LNCaP clone FGC (cell line): ENCODE measurements at places on chromosomes 7 and 10.

GRCh38 chr10:29865700-29866355 lies 193.6 kb downstream of the JCAD start:
- no peak for DNase-seq

DNA sequence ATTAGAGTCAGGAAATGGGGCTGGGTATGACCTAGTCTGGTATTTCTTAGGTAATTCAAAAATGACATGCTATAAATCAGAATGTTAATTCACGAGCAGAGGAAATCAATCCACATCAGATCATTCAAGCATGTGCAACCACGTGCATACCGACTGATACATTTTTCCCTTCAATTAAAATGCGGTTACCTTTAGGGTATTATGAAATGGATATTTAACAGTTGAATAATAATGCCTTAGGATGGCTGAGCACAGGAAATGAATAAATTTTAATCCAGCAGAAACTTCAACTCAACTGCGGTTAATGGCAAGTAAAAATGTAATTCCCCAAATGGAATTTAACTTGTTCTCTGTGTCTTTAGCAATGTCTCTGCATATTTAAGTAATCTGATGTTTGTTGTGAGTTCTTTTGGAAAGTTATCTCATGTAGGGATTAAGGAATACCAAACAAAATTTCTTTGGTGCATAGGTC lies 9.2 kb downstream of the CPA2 start:
- no peak for DNase-seq

GRCh38 chr10:98320486-98321185 lies 52.6 kb upstream of the LOXL4 start:
- DNase-seq = no peak

- no peak for DNase-seq
Measured at GRCh38 chr7:90968871-90969270, 295.4 kb upstream of the FZD1 start.

DNA sequence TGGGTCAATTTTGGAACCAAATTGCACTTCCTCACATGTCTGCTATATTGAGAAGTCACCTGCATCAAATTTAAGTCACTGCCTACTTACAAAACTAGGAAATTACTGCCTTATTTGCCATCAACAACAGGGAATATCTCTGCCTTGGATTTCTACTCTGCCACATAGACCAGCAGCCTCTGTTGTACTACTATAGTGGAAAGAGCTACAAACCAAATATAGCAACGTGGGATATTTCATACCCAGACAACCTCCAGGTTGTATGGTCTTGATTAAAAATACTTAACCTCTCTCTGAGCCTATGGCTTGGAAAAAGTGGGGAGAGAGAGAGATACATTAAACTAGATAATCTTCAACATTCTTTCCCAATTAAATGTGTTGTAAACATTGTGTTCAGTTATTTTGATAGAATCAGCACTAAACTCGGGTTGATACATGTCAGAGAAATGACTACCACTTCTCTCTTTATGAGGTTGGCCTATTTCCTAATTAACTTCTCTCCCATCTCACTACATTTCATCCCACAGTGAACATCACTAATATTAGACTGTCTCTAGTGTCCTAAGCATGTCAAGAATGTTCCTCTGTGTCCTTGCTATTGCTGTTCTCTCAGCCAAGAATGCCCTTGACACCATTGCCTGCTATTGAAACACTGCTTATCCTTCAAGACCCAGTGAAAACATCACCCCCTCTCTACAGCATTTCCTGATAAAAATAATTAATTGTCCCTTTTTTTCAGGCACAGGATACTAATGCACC lies 421.2 kb downstream of the IPMK start:
- no peak for DNase-seq

DNA sequence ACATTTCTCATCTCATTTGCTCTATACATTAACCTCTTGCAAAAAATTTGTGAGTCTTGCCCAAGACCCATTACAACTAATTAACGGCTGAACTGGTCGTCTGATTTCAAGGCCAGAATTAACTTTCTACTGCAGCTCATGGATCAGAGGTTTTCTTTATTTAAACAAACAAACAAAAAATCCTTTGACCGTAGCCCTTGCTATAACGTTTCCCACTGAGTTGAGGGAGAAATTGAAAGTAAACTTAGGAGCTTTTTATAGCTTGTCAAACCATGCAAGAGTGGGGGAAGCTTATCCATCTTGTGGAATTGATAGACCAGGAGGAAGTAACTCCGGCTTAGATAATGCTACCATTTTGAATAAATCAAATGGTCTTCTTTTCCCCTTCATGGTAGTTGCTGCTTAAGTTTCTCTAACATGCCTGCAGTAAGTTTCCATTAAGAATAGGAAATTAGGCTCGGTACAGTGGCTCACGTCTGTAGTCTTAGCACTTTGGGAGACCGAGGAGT lies 3.3 kb downstream of the SRGN start:
- DNase-seq = no peak

DNA sequence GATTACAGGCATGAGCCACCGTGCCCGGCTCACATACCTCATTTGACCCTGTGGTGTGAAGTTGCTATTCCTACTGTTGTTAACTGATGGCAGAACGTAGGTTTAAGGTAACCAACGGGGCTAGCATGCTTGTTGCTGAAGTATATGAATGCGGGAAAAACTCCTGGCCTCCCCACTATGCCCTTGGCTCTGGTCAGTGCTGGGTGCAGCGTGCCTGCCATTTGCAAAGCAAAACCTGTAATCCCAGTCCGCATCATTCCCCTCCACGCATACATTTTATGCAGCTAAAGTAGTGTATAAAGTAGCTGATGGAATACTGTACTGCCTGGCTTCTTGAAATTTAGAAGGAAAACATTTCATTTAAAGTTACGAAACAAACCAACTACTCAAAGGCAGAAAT lies 273.3 kb downstream of the SDK1 start:
- DNase-seq = no peak

DNA sequence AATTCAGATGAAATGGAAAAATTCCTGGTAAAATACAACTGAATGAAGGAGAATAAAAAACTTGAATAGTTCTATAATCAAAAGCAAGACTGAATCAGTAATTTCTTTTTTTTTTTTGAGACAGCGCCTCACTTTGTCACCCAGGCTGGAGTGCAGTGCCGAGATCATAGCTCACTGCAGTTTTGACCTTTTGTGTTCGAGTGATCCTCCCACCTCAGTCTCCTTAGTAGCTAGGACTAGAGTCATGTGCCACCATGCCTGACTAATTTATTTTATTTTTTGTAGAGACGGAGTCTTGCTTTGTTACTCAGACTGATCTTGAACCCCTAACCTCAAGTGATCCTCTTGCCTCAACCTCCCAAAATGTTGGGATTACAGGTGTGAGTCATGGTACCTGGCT lies 26.1 kb downstream of the SYPL1 start:
- no peak for DNase-seq

- no peak for DNase-seq
Measured at GRCh38 chr10:61188691-61189090, 244.7 kb upstream of the RHOBTB1 start.

DNA sequence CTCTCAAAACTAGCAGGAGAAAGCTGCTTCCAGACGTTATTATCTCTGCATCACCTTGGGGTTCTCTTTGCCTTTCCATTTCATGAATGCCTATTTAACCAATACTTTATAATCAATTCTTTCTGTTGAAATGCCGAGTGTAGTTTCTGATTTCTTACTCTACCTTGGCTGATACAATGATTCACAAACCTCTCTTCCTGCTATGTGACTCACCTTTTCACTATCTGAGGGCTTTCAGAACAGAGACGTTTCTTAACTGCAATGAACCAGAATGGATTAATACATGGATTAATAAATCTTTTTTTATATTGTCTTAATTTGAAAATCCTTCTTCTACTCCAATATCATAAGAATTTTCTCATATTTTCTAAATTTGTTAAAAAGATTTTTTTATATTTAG lies 46.4 kb upstream of the ZNF746 start:
- DNase-seq = no peak

DNA sequence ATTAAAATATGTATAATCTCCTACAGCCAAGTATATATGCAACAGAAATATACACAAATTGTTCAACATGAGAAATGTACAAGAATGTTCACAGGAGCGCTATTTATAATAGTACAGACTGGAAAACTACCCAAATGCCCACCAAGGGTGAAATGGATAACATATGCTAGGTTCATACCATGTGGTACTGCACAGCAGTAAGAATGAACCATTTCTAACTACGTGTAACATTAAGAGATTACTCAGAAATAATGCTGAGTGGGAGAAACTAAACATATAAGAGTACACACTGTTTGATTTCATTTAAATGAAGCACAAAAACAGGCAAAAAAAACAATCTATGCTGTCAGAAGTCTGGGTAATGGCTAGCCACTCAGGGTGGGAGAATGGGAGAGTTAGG lies 45.8 kb downstream of the RNLS start:
- no peak for DNase-seq

- DNase-seq = no peak
Measured at GRCh38 chr10:93921338-93921737, 27.6 kb downstream of the SLC35G1 start.

GRCh38 chr7:14321947-14322346 lies 332.5 kb upstream of the ETV1 start:
- no peak for DNase-seq

- DNase-seq = no peak
Measured at GRCh38 chr10:68402276-68402675, 4.8 kb downstream of the RUFY2 start.

- DNase-seq = no peak
Measured at GRCh38 chr7:106774768-106775551, 90.1 kb upstream of the PIK3CG start.

DNA sequence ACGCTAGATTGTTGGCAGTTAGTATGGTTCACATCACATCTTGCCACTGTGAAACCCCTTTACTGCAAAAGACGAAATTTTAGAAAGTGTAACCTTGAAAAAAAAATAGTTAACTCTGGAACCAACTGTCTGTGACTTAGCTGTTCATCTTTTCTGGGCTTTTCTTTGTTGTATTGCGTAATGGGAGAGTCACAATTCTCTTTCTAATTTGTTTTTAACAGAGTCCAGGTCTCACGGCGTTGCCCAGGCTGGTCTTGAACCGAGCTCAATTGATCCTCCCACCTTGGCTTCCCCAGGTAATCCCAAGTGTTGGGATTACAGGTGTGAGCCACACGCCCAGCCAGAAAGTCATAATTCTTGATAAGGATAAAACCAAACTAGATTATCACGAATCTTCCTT lies 14.5 kb downstream of the UBE3C start:
- DNase-seq = no peak

GRCh38 chr10:106504536-106504935 lies 660.0 kb downstream of the SORCS1 start:
- DNase-seq = no peak

- no peak for DNase-seq
Measured at GRCh38 chr10:1729751-1730150, 7.6 kb downstream of the ADARB2 start.

DNA sequence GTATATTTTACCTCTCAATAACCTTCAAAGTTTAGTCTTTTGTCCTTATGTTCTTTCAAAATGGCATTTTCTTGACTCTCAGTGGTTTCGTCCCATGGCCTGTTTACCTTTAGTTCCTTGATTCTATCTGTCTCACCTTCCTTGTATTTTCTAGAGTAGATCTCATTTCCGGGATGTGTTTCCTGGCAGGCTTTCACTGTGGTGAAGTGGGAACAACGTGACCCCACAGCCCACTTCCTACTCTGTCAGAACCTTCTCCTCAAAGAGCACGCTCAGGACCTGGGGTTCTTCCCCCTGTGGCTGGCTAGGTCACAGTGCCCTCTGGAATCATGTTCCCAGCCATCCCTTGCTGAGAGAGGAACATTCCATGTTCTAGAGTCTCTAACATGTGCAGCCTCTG lies 129.9 kb upstream of the ZNF32 start:
- DNase-seq = peak; percentile 79

- DNase-seq = no peak
Measured at GRCh38 chr7:129908181-129908580, 44.6 kb downstream of the UBE2H start.

- DNase-seq = no peak
Measured at GRCh38 chr10:21273400-21273968, 252.0 kb downstream of the SKIDA1 start.

GRCh38 chr10:133343558-133343957 lies 3.6 kb upstream of the PRAP1 start:
- no peak for DNase-seq
